Ascending aorta (tissue), 2 donors: ENCODE measurements at places on chromosomes 1 and 21. TPM values are rescaled to one million over a fixed set of nuclear protein-coding genes. Genes with fewer than 3 reads are reported as not detected.

DNA sequence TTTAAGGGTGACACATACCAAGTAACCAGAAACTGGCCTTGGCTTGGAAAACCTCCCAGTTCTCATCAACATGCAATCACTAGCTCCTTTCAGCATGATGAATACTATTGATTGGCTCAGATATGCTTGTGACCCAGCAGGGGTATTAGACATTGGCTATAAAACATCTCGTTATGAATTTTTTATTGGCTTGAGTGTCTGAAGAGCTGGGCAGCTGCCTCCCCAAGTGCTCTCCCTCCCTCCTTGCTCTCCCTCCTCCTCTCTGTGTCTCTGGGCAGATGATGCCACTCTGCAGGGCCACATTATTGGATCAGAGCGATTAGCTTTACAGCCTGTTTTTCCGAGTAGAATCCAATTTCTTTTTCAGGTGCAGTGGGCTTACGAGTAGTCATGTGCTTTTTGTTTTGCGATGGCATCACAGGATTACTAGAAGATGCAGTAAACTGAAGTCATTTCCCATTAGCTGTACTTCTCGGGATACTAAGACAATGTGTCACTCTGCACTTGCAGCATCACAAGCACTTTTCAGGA lies 79.3 kb upstream of the ATF3 start:
- DNase-seq = no peak

POU3F1 gene
- total RNA-seq = not detected

DNA sequence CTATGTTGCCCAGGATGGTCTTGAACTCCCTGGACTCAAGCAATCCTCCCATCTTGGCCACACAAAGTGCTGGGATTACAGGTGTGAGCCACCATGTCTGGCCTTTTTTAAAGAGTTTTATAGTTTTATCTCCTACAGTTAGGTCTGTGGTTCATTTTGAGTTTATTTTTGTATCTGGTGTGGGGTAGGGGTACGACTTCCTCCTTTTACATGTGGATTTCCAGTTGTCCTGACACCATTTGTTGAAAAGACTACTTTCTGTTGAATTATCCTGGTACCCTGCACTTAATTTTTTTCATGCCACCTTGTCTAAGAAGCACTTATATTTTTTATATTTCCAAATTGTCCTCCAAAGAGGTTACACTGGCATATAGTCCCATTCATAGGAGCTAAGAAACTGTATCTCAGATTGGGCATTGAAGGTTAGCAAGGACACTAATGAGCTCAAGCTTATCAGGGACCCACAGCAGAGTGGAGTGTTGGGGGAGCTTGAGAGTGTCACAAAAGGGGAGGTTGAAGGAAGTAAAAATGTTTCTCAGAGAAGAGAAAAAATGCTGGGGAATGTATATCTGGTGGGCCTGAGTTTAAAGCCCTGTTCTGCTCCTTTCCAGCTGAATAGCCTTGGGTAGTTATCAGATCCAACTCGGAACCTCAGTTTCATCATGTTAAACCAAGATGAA lies 23.4 kb upstream of the MEF2D start:
- DNase-seq = no peak

- no peak for DNase-seq
Observed at GRCh38 chr1:162019006-162019405, 4.7 kb downstream of the OLFML2B start.

SEMA4A gene
- total RNA-seq = 0.64 TPM

SPRR2B gene
- not detected for total RNA-seq

DNA sequence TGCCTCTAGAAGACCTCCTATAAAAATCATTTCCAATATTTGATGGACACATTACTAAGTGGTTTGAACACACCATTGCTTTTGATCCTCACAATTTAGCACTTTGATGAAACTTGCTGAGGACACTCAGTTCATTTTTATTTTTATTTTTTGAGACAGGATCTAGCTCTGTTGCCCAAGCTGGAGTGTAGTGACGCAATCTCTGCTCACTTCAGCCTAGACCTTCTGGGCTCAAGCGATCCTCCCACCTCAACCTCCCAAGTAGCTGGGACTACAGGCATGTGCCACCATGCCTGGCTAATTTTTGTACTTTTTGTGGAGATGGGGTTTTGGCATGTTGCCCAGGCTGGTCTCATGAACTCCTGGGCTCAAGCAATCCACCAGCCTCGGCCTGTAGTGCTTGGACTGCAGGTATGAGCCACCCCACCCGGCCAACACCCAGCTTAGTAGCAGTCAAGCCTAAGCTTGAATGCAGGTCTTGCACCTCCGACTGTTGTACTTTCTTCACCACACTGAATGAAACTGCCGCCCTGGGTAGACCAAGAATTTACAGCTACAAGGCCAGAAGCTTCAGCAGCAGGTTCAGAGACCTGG lies 24.8 kb upstream of the ATP2B4 start:
- DNase-seq = no peak

DNA sequence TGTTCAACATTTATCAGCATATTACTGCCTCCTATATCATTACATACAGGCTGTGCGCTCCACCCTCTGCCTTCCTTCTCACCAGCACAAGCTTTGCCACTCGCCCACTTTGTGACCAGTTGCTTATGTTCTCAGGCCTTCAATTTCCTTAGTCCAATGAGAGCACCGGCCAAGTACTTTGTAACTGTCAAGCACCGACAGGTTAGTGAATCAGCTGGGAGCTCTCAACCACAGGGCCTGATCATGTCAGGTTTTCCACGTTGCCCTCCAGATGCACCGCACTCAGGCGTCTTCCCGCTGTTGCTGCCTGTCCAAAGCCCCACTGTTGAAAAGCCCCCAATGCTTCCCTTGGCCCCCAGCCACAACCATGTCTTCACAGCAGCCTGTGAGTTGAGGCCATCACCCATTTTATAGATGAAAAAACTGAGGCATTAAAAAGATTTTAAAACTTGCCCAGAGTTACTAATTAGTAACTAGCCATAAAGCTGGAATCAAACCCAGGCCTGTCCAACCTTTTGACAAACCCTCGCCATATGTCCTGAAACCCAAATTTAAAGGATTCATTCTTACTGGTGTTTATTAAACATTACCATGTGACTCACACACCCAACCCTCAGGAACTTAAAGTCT lies 3.4 kb upstream of the KCNN3 start:
- no peak for DNase-seq

CLCA2 gene
- not detected for total RNA-seq

DNA sequence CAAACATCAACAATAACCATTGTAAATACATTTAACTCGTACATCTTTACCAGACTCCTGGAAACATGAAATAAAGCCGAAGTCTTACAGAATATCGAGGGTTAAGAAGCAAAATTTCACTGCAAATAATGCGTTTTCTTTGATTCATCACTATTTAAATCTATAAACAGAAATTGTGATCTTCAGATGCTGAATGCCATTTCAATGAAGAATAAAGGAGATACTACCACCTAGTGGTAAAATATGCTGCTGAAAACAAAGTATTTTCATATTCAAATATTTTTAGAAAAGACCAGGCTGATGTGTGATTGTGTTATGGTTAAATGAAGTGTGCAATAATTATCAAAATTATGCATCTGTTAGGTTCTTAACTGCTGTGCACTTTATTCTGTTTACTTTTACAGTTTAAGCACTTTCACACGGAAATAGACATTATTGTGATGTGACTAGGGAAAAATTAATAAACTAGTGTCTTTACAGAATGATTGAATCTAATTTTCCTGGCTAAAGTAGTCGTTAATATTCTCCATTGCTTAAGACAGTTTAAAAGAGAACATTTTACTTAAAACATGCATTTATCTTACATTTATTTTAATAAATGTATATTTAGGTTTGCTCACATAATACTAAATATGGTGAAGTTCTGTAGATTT lies 1093.1 kb downstream of the MRPL39 start:
- DNase-seq = no peak

GRCh38 chr1:229991104-229991513 lies 75.9 kb upstream of the GALNT2 start:
- DNase-seq = no peak

DNA sequence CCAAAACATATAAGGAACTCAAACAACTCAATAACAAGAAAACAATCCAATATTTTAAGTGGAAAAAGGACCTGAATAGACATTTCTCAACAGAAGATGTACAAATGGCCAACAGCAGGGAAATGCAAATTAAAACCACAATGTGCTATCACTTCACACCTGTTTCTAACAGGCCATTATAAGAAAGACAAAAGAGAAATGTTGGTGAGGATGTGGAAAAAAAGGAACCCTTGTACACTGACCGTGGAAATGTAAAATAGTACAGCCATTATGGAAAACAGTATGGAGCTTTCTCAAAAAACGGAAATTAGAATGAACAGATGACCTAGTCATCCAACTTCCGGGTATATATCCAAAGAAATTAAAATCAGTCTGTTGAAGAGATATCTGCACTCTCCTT lies 37.8 kb upstream of the CD2 start:
- DNase-seq = no peak

DNA sequence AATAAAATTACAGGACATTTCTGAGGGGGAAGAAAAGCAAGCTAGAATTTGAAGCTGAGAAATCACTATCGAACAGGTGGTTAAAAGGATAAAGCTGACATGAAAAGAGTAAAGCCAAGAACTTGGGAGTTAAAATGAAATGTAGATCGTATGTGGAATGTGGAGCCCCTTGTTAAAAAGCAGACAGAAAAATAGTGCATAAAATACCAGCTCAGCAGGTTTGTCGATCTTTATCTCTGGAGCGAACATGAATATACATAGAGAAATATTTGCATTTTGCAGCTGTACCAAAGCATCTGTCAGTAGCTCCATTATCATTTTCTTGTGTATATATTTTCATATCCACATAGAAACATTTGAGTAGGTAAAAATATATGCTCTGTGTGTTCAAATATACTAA lies 73.6 kb upstream of the CDC42BPA start:
- DNase-seq = no peak

DNA sequence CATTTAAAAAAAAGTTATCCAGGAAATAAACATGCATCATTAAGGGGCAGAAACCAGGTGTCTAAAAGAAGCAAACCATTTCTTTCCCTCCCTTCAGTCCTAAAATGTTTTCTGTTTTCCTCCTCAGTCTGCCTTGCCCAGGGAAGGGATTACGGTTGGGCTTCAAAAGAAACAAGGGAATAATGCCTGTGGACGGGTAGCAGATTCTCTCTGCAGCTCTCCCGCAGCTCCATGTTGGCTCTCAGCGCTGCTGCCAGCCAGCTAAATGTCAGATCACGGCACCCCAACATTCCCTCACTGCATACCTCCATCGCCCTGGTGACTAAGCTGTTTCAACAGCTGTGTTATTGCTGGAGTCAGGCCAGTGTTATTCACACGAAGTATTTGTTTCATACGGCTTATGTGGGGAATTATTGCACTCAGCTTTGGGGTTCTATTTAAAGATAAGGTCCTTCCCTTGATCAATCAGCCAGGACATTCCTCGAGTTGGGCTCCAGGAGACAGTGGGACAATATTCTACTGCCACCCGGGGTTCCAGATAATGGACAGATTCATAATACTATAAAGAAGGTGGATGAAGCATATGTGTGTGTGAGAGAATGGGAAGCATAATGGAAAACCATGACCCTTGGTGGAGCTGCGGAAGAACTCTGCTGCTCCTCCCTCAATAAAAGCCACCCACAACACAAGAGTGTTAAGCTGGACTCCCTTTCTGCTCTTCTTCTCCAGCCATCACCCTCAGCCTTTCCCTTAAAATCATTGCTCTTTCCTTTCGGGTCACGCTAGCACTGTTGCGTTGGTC lies 58.2 kb downstream of the WLS start:
- DNase-seq = peak; percentile 86

- DNase-seq = no peak
Observed at GRCh38 chr1:104018922-104019674, 269.4 kb downstream of the AMY1C start.

- no peak for DNase-seq
Observed at GRCh38 chr1:176119549-176119948, 87.5 kb downstream of the COP1 start.

RAB3B gene
- not detected for total RNA-seq

LENEP gene
- not detected for total RNA-seq

DNA sequence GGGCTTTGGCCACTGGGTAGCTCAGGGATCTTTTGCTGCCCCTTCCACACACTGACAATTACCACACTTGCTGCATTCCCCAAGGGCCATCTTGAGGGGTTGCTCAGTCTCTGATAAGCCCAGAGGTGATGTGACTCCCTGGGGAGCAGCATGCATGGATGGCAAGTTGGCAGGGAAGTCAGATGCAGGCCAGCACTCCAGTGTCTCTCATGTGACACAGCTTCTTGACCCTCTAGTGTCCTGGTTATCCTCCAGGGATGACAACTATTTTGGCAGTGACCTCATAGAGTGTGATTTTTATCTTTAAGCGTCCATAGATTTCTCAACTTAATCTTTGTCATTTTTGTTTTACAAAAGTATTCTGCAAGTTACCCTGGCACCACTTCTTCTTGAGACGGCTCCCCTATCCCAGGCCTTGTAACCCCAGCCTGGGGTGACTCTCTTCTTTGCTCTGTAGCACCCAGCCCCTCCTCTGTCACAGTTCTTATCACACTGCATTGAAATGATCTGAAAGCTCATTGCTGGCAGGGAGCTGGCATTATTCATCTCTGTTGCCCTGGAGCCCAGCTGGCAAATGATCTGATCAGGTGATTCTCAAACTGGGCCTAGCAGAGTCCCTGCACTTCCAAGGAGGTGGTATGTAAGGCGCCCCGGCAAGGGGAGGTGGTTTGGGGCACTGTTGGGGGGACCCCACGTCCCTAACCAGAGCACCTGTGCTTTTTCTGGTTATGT lies 72.6 kb downstream of the TENT5C start:
- no peak for DNase-seq

GRCh38 chr1:165408518-165408917 lies 36.4 kb downstream of the RXRG start:
- peak; percentile 40 for DNase-seq

DNA sequence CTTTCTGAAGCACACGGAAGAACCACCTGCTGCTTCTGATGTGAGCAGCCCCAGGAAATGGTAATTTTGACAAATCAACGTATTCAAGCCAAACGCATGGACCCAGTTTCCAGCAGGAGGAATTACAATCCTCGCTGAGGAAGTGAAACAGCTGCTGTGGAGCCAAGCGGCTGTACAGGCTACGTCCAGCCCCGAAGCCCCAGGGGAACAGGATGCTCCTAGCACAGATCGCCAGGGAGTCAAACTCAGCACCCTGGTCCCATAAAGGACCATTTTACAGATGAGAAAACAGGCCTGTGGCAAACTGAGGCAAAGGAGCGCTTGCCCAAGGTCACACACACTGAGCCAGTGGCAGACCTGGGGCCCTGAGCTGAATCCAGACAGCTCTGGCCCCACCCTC lies 108.0 kb downstream of the PTPRU start:
- DNase-seq = no peak

B3GALT2 gene
- total RNA-seq = not detected
